ENCODE measurements at places on chromosomes 16 and 17.
A peak's percentile ranks its signal among the peaks of the same experiment; 100 is the strongest.

GRCh38 chr16:21598701-21599121, 666 bp upstream of the METTL9 start:
- DNase-seq: no peak

DNA sequence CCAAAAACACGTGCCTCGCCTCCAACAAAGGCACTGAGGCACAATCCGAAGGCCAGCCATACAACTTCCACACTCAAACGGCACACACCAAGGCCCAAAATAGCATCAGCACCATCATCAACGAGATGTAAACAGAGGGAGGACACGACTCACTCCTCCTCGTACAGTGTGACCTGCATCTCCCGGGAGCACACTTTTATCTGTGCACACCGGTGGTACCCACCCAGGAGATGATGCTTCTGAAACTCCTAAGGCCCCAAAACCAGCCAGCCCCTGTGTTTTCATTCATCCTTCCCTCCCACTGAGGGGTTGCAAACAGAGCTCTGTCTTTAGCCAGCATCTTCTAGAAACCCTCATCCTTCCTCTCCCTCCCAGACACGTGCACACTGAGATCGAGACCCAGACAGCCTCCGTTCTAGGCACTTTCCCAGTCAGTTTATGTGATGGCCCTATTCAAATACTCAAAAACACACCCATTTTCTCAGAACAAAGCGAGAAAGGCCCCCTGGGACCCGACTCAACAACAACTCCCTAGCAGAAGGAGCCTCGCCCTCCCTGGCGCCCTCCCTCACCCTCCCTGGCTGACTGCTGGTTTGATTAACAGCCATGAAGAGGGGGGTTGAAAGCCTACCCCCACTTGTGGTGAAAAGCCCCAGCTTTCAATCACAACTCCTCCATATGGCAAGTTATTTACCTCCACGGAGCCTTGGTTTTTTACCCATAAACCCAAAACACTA, 76.3 kb downstream of the GAS7 start:
- peak; percentile 59 for DNase-seq

DNA sequence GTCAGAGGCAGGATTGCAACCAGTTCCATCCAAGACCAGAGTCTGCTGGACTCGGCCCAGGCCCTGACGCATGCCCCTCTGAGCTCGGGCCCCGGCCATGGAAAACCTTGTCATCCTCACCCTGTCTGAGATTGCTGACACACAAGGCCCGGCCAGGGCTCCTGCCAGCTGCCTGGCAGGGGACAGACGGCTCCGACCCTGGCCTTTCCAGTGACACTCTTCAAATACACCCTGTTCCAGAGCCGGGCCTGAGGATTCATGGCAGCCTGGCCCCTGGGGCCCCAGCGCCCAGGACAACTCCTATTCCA, 3.2 kb upstream of the PABPN1L start:
- no peak for DNase-seq

- DNase-seq: no peak
These were observed 26.0 kb upstream of the GOSR2 start for GRCh38 chr17:46896991-46897390.

DNA sequence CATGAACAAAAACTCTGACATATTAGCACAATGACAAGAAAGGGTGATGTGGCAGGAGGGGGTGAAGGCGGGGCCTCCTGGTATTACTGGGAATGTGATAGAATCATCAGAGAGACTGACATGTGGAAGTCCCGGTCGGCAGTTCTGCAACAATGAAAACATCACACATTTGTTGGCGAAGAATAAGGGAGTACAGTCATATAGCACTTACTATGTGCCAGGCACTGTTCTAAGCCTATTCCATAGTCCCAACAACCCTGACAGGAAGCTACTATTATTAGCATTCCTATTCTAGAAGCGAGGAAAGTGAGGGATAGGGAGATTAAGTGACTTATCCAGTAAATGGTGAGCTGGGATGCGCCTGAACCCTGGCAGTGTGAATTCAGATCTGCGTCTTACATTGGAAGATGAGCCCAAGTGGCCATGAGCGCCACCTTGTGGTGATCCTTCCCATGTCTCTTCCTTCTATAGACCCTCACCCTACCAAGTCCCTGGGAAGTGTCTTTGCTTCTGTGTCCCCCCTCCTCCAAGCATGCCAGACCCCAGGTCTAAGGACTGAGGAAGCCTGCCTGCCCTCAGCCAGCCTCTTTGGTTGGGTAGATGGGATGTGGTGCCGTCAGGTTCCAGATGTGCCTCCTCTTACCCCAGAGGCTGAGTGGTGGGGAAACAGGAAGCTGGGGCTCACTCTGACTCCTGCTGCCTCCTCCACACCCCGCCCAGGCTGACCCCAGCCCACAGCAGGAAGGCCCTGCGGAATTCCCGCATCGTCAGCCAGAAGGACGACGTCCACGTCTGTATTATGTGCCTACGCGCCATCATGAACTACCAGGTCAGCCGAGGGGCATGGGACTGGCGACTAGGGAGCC, 14.0 kb downstream of the FMNL1 start:
- peak; percentile 78 for DNase-seq

DNA sequence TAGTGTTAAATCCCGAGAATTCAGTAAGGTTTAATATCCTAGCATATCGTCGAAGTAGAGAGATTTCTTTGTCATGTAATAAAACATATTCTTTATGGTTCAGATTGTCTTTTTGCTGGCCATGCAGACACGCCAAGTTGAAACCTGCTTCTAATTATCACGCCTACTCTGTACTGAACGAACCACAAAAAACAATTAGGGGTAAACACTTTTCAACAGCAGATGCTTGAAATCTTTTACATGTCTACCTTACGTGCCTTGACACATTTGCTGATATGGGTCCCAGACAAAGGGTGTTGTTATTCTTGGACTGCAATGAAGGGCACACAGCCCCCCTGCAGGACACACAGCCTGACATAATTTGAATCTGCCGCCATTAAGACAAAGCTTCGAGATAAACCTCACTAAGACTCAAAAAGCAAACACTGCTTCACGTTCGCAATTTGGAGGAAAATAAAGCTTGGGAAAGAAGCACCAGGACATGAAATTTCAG, 13.3 kb downstream of the WIPI1 start:
- DNase-seq: no peak

DNA sequence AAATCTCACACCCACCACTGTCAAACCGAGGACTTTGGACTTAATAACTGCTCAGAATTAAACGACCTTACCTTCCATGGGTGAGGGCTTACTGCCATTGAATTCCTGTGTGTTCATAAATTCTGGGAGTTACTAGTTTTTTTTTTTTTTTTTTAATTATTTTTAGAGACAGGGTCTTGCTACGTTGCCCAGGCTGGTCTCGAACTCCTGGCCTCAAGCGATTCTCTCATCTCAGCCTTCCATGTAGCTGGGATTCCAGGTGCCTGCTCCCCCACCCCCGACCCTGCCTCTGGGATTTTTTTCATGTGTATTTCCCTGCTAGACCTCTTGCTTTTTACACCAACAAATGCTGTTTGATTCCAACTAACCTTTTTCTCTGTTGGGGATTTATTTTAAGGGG, 14.9 kb upstream of the CD300A start:
- DNase-seq: no peak

DNA sequence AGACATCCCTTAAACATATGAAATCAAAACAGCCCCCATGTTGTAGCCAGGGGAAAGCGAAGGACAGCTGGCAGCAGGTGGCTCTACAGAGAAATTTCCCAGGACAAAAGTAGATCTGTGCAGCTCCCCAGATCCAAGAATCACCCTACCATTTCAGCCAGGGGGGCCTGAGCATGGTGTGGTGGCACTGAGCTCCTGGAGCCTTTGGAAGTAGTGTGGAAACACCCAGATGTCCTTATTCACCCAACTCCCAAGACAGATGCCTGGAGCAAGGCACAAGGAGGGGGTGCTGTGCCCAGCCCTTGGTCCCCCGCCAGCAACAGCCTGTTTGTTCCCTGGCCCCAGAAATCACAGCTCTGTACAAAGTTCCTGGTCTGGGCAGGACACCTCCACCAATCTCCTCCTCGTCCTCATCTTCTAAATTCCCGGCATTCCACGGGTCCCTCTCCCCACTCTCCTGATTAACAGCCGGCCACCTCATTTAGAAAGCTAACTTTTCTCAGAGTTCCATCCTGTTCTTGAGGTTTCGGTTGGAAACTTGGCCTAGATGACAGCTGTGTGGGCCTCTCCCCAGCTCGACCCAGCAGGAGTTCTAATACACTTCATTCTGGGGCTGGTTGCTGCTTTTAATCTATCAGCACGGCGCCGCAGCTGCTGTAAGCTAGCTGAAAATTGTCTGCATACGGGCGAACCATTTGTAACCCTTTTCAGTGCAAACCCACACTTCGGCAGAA, 191.1 kb downstream of the C16orf78 start:
- no peak for DNase-seq

GRCh38 chr17:19321481-19322128, 40.9 kb downstream of the B9D1 start:
- no peak for DNase-seq

DNA sequence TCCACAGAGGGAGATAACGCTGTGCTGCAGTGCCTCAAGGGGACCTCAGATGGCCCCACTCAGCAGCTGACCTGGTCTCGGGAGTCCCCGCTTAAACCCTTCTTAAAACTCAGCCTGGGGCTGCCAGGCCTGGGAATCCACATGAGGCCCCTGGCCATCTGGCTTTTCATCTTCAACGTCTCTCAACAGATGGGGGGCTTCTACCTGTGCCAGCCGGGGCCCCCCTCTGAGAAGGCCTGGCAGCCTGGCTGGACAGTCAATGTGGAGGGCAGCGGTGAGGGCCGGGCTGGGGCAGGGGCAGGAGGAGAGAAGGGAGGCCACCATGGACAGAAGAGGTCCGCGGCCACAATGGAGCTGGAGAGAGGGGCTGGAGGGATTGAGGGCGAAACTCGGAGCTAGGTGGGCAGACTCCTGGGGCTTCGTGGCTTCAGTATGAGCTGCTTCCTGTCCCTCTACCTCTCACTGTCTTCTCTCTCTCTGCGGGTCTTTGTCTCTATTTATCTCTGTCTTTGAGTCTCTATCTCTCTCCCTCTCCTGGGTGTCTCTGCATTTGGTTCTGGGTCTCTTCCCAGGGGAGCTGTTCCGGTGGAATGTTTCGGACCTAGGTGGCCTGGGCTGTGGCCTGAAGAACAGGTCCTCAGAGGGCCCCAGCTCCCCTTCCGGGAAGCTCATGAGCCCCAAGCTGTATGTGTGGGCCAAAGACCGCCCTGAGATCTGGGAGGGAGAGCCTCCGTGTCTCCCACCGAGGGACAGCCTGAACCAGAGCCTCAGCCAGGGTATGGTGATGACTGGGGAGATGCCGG, 769 bp downstream of the CD19 start:
- no peak for DNase-seq

DNA sequence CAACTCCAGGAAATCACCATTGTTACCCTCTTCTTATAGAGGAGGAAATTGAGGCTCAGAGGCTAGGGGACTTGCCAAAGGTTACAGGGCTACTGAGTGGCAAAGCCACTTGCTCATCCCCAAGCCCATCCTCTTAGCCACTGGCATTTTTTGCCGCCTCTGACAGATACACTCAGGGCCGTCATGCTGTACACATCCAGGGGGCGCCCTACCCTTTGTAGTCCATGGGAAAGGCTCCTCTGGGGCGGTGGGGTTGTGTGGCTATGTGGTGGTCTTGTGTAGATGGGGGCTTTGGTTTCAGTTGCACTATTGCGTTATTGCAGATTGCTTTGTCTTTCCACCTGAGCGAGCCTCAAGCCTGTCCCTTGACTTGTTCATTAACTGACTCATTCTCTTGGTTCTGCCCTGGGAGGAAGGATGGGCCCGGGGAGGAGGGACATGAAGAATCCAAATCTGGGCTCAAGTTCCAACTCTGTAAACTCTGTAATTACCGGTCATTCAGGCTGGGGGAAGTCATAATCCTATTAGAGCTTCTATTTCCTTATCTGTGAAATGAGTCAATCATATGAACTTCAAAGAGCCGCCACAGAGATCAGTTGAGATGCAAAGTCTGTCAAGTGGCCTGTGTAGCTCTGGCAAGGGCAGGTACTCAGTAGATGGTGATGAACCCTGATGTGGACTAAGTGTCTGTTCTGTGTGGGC, 2.8 kb downstream of the NOS2 start:
- DNase-seq: no peak

DNA sequence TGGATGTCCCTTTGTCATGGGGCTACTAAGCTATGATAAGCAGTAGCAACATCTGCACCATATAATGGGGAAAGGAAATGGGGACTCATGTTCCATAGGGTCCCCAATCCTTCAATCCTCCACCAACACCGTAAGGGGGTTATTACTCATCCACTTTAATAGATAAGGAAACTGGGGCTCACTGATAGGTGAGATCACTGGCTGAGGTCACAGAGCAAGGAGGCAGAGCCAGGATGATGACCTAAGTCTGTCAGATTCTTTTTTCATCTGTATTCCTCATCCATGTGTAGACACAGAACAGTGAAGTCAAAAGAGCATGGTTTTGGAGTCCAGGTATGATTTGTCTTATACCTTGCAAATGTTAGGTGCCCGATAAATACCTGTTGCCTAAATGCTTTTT, 10.5 kb upstream of the ADAMTS18 start:
- DNase-seq: no peak

- DNase-seq: no peak
These were observed 8.4 kb downstream of the HNF1B start for GRCh38 chr17:37736428-37736827.

DNA sequence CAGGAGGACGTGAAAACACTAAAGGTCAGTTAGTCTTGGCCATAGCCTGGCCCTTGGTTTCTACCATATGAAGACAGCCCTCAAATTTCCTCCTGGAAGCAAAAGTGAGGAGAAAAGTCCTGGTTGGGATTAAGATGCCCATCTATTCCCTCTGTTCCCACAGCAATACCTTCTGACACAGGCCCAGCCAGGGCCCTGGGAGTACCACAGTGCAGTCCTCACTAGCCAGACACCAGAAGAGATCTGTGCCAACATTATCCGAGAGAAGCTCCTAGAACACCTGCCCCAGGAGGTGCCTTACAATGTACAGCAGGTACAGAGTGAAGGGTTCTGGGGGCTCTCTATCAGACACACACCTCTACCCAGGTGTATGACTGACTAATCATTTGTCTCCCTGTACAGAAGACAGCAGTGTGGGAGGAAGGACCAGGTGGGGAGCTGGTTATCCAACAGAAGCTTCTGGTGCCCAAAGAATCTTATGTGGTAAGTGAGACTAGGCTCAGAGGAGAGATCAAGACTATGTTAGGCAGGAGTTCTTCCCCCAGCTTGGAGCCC, 4.1 kb downstream of the ERAL1 start:
- no peak for DNase-seq

DNA sequence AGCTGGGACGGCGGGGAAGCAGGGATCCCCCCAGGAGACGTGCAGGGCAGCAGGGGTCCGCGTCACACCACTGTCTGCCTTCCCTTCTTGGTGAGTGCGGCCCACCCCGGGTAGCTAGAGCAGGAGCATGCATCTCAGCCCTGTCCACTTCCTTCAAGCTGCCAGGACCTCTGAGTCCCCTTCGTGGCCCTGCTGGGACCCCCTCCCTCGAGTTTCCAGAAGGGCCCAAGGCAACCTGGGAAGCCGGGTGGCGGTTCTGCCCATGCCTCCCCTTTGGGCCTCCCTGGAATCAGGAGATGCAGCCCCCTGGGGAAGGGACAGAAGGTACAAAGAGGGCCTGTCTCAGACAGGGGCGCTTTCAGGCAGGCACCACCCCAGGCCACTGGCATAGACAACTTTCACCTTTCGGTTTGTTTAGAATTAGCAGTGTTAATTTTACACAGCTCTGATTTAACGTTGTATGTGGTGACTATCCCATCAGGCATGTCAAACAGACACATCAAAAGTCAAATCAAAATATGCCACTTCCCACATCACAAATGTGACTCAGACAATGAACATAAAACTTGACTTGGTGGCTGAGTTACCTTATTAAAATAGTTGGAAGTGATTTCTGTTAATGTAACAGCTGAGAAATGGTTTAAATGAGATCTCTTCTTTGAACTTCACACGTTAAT, 94.5 kb upstream of the METRNL start:
- DNase-seq: no peak
